ENCODE measurements at places on chromosomes 6 and 20.

DNA sequence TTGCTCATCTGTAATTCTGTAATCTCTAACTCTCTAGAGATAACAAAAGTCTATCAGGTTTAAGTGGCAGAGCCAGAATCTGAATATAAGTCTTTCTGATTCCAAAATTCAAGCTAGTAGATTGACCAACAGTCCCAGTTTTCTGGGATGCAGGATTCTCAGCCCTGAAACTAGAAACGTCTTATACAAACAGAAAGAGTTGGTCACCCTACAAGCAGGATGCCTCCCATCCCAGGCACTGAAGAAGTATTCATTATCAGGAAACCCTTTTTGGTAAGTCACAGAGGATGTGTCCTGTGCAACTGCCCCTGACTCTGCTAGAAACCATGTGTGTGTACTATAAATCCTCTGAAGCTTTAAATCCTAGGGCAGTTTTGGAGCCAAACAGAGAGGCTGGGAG lies 135.0 kb downstream of the CARMIL1 start:
- no peak for DNase-seq

DNA sequence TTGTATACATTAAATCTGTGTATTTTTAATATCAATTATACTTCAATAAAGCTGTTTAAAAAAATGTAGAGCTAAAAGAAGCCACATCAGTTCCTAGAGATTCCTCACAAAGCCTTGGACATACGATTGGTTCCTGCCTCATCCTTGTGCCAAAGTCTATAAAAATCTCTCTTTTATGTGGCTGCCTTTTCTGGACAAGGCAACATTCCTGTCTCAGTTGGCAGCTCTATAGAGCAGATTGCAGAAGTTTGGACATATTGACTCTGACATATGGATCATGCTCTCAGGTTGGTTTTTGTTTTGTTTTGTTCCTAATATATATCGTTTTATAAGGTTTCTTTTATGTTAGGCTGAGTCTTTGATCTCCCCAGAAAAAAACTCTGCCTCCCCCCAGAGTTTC lies 148.9 kb downstream of the MAFB start:
- no peak for DNase-seq

DNA sequence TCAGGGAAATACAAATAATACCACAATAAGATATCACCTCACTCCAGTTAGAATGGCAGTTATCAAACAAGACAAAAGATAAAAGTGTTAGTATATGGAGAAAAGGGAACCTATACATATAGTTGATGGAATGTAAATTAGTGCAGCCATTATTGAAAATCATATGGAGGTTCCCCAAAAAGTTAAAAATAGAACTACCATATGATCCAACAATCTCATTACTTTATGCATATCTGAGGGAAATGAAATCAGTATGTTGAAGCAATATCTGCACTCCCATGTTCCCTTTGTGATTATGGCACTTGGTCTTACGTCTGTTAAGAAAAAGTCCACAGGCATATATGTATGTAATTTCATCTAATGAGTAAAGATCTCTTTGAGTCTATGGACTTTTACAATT lies 96.9 kb downstream of the STXBP5 start:
- no peak for DNase-seq

DNA sequence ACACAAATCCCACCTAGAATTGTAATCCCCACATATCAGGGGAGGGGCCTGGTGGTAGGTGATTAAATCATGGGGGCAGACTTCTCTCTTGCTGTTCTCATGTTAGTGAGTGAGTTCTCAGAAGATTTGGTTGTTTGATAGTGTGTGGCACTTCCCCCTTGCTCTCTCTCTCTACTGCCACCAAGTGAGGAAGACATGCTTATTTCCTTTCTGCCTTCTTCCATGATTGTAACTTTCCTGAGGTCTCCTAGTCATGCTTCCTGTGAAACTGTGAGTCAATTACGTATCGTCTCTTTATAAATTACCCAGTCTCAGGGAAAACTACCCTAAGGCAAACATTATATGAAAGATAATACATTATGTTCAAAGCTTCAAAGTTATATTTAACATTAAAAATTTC lies 1297.5 kb upstream of the CITED2 start:
- DNase-seq, result no peak

DNA sequence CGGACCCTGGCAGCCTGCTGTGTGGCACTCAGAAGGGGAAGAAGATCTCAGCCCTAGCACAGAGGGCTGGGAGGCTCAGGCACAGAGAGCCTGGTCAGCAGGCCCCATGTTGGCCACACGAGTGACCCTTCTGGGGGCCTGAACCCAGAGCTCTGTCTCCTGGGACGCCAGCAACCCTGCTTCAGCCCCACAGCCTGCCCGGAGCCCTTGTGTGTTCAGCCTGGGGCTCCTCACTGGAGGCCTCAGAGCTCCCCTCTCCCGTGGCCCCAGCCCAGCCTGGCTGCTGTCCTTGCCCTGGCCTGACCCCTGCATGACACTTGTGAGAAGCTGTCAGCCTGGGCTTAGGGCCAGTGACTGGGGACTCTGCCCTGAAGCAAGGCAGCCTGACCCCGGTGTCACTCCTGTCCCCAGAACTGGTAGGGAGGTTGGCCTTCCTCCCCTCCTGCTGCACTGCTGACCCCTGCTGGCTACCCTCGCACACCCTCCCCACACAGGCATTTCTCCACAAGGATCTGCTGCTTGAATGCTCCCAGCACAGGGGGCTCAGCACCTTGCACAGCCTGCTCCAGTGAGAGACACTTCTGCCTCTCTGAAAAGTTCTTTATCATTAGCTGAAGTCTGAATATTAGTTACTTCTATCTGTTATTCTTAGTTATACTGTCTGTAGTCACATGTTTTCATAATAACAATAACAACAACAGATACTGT lies 15.4 kb upstream of the IP6K3 start:
- no peak for DNase-seq
